ENCODE measurements at places on chromosomes 1 and 21. TPM values are rescaled to one million over a fixed set of nuclear protein-coding genes. Genes with fewer than 3 reads are reported as not detected.

ITLN2 gene
- not detected for total RNA-seq

ZBTB48 gene
- 12.9 TPM for total RNA-seq

C1orf87 gene
- total RNA-seq: not detected

SLC26A9 gene
- total RNA-seq: not detected

ANKRD65 gene
- total RNA-seq: 0.50 TPM
